AML-193 (cell line): ENCODE measurements at places on chromosomes 12 and 14.
A peak's percentile ranks its signal among the peaks of the same experiment; 100 is the strongest.

DNA sequence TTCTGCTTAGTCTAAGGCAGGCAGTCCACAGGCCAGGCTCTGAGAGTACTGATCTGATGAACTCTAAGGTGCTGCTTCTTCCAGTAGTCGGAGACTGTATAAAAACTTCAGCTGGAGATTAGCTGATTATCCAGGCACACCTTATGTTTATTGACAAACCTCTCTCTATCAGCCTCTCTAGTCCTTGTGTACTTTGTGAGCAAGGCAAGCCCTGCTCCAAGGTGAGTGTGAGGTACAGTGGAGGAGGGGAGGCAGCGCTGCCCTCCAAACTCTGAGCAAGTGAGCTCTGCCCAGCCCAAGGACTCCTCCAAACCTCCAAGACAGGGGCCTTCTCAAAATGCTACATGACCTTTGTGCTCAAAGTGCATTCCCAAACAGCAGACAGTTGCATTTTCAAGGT lies 95.9 kb upstream of the CDKN3 start:
- DNase-seq, result no peak

DNA sequence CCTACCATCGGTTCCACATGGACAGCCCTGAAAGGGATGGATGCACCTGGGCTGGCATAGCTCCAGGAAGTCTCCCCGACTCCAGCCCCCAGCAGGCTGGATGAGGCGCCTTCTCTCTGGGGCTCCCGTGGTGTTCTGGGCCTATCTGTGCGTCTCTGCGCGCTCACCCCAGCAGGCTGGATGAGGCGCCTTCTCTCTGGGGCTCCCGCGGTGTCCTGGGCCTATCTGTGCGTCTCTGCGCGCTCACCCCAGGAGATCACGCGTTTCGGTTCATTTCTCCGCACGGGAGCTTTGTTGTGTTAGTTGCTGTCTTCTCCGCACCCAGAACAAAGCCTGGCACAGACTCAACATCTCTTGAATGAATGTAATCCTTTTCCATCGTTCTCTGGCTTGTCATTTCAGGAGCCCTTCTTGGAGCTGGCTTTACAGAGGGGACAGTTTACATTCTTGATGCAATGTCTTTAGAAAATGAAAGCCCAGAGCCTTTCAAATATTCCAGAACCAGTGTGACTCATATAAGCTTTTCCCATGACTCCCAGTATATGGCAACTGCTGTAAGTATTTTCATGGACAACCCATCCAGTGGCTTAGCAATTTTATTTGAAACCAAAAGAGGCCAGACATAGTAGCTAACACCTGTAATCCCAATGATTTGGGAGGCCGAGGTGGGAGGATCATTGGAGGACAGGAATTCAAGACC lies 40.3 kb downstream of the CFAP251 start:
- DNase-seq, result no peak

DNA sequence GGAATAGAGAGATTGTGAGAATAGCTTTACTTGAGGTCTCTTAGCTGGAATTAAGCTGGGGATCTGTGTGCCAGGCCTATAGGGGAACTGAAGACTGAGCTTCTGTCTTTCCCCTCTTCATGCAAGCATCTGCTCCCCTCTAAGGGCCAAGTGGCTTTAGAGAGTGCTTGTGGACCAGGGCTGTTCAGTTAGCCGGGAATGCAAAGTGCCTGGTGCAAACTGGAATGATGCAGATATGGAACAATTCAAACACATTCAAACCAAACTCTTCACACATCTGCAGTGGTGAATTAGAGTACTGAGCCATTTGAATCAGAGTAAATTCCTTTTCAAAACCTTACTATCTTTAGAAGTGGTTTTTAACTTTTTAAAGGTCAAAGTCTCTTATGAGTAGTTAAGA lies 99.0 kb downstream of the LIN7A start:
- no peak for DNase-seq

- DNase-seq, result no peak
These were observed 34.2 kb downstream of the CCDC88C start for GRCh38 chr14:91383439-91383838.

- no peak for DNase-seq
These were observed 103.5 kb upstream of the HIF1A start for GRCh38 chr14:61591862-61592261.

- DNase-seq, result no peak
These were observed 190.3 kb upstream of the RASSF8 start for GRCh38 chr12:25768151-25768550.

DNA sequence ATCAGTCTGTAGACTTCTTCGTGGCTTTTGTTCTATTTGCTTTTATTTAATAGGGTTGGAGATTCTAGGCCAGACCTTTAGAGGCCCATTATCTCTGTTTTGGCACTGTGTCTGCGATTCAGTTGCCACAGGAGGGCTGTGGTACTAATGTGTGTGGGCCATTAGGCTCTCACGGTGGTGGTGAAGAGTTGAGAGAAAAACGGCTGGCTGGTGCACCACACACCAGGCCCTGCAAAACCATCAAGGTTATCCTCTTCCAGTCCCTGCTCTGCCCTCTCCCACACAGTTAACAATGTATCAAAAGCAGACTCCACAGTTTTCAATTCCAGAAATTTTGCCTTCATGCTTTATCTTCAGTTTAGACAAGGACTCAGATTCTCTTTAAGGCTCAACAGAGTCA lies 97.7 kb downstream of the MYF5 start:
- DNase-seq, result no peak

DNA sequence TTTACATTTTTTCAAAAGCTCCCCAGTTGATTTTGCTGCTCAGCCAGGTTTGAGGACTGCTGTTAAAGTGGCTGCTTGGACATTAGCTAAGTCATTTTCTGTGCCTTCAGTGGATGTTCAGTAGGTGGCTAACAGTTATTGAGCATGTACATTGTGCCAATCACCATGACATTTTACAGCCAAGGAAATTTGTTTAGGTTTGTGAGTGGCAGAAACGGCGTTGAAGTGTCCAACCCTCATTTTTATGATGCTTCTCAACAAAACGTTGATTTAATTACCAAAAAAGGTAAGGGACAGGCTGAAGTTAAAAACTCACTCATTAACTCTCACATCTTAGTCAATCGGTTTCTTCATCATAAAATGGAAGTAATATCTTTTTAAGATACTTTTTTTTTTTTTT lies 37.0 kb upstream of the LRIG3 start:
- DNase-seq, result no peak

GRCh38 chr14:75627406-75627805 lies 33.3 kb downstream of the ERG28 start:
- DNase-seq, result no peak

GRCh38 chr14:31229638-31230572 lies 22.3 kb upstream of the HECTD1 start:
- peak; percentile 98 for DNase-seq

DNA sequence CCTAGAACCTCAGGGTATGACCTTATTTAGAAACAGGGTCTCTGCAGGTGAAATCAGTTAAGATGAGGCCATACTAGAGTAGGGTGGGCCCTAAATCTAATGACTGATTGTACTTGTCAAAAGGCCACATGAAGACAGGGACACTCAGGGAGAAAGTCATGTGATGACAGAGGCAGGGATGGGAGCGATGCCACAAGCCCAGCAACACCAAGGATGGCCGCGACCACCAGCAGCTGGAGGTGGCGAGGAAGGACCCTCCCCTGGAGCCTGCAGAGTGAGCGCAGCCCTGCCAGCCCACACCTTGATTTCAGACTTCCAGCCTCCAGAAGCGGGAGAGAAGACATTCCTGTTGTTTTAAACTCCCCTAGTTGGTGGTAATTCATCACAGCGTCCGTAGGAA lies 199.9 kb downstream of the PHETA1 start:
- DNase-seq, result no peak
